ENCODE measurements at places on chromosomes 3 and 15.

DNA sequence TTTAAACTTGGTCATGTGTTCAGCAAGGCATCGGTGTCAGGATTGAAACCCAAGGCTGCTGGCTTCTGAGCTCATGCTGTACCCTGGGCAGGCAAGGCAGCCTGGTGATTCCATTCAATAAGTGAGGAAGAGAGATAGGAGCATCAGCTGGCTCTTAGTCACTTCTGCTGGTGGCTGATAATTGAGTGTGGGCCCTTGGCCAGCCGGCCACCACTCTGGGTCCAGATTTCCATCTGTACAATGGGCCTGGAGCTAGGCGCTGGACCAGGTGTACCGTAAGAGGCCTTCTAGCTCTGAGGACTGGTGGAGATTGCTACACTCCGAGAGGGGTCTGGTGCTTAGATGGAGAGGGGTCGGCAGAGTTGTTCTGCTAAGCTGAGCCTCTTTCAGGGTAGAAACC lies 4.3 kb downstream of the CD276 start:
- no peak for DNase-seq

GRCh38 chr3:99999536-99999935 lies 114.8 kb downstream of the FILIP1L start:
- DNase-seq = no peak

DNA sequence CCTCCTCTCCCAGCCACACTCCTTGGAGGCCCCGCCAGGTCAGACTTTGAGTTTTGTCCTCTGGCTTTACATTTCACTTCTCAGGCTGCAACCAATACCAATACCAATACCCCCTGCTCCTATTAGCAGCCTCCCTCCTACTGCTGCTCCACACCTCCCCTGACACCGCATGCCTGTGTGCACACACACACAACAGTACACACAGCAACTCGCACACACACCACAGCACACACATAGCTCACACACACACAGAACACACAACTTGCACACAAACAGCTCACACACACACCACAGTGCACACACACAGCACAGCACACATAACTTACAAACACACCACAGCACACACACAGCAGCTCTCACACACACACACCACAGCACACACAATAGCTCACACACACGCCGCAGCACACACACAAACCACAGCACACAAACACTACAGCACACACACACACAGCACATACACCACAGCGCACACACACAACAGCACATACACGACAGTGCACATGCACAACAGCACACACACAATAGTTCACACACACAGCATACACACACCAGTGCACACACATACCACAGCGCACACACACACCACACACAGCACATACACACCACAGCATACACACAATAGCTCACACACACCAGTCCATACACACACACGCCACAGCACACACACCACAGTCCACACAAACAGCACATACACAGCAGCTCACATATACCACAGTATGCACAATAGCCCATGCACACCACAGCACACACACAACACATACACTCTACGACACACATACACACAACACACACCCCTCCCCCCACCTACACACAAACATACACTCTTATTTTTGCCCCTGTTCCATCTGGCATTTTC lies 204.7 kb downstream of the UACA start:
- no peak for DNase-seq

DNA sequence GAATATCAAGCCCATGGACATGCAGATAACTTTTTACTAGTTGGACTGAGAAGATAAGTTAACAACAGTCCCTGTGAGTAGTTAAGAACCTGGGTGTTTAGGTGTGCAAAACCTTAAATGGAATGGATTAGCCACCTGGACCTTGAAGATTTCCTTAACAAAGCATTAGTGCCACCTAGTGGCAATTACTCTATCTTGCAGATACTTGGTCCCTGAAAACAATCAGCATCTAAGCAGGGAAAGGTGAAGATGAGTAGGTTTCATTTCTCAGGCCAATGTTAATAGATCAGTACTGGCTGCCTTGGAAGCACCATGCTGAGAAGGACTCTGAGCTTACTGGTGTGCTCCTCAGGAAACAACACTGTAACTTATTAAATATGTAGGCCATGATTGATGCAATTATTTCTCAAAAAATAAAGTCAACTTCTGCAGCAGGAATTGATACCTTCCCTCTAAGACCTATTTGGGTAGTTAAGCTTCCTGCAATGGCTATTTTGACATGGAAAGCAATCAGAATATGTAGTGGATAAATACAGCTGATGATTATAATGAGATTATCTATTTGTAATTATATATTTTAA lies 329.4 kb downstream of the TBC1D5 start:
- DNase-seq = peak; percentile 8

DNA sequence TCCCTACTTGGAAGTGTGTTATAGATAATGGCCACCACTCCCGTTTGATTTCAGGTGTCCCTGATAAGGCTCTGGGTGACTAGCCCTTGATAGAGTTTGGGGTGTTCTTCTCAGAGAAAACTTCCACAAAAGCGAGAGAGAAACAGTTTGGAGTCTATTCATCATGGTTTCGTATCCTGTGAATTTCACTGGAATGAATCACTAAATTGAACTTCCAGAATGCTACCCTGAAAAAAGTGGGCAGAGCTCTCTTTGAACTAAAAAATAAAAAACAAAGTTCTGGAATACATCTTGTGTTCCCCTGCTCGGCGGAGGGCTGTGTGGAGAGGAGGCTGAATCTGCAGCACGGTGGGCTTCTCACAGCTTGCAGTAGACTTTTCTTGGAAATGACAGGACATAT lies 52.8 kb upstream of the FAM98B start:
- no peak for DNase-seq

DNA sequence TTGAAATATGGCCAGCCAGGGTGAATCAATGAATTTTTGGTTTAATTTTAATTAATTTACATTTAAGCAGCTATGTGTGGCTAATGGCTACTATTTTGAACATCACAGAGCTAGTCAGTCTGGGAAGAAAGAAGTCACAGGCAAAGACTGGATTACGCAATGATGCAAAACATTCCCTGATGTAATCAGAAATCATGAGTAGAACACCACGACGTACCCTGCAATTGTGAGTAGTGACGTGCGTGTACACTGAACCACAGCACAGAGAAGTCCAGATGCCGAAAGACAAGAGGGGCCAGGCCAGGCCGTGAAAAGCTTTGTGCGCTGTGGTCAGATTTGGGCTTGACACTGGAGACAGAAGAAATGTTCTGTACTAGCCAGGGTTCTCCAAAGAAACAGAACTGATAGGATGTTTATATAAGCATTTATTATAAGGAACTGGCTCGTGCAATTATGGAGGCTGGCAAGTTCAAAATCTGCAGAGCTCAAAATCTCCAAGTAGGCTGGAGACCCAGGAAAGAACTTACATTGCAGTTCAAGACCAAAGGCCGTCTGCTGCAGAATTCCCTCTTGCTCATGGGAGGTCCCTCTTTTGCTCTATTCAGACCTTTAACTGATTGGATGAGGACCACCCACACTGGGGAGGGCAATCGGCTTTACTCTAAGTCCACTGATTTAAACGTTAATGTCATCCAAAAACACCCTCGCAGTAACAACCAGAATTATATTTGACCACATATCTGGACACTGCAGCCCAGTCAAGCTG lies 44.6 kb downstream of the SH3BP5 start:
- no peak for DNase-seq

- DNase-seq = peak; percentile 76
Measured at GRCh38 chr3:154120961-154121700, at the start of gene ARHGEF26. Gene ARHGEF26, plus strand, starts transcription at chr3:154121390. Its CDS starts 603 bp downstream, at chr3:154121993.

- DNase-seq = no peak
Measured at GRCh38 chr3:161386991-161387770, 15.9 kb upstream of the SPTSSB start.

DNA sequence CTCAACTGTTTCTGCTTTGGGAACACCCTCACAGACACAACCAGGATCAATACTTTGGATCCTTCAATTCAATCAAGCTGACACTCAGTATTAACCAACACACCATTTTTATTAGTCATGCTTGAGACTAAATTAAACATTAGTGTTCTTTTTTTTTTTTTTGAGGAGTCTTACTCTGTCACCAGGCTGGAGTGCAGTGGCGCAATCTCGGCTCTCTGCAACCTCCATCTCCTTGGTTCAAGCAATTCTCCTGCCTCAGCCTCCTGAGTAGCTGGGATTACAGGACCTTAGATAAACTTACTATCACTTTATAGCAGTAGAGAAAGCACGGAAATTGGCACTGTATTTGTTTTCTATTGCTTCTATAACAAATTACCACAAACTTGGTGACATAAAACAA lies 2.0 kb upstream of the RAB11A start:
- DNase-seq = no peak

DNA sequence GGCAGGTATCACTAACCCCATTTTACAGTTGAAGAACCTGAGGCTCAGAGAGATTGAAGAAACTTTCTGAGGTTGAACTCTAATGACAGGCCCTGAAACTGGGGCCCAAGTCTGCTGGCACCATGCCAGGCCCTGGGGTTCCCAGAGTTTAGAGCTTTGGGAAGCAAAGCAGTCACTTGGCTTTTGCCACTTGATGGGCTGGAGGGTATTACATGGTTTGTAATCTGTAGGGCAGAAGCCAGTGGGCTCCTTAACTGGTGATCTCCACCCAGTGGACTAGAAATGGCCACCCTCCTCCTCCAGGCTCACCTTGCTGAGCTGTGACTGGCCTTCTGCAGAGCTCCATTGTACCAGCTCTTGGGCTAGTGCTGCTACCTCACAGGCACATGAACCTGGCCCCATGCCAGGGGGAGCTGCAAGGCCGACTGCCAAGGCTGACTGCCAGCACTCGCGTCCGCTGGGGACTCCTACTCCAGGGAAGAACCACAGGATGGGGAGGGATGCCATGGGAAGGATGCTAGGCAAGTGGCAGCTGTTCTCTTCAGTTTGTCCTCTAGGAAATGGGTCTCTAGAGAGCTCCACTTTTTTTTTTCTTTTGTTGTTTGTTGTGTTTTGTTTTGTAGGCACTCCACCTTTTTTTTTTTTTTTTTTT lies 104.8 kb downstream of the ETFA start:
- DNase-seq = no peak

- no peak for DNase-seq
Measured at GRCh38 chr15:70185251-70185711, 87.6 kb upstream of the TLE3 start.

- no peak for DNase-seq
Measured at GRCh38 chr15:75022783-75023180, 608 bp upstream of the PPCDC start.

- no peak for DNase-seq
Measured at GRCh38 chr3:155572085-155572484, 172.8 kb downstream of the PLCH1 start.

GRCh38 chr3:48696156-48696555 lies 10.4 kb upstream of the NCKIPSD start:
- no peak for DNase-seq

DNA sequence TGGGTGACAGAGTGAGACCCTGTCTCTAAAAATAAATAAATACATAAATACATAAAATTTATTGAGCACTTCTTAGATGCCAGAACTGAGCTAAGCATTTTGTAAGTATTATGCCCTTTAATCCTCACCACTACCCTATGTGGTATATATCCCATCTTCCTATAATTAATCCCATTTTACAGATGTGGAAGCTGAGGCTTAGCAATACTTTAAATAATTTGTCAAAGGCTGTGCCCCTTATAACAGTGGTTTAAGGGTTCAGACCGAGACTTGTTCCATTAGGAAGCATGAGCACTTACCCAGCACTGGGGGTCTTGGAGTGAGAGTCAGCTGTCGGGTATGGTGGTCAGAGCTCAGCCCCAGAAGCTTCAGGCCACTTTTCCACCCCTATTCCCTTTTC lies 7.5 kb upstream of the CHST14 start:
- no peak for DNase-seq

DNA sequence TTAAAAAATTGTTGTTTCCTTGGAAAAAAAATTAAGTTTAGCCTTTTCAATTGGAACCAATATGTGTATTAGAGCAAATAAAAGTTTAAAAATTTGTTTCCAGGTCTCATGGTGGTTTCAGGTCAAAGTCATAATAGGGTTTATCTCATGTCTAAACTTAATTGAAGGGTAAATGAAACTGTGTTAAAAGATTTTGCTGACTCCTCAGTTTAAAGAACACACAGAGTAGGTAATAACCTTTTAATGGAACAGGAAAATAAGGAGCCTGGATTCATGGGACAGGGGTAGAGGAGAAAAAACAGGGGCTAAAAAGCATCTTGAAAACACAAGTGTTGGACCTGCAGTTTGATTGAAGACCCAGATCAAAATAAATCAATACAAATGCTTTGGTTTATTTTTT lies 190.6 kb downstream of the MFSD1 start:
- no peak for DNase-seq

- no peak for DNase-seq
Measured at GRCh38 chr15:33616475-33616874, 305.7 kb downstream of the RYR3 start.

DNA sequence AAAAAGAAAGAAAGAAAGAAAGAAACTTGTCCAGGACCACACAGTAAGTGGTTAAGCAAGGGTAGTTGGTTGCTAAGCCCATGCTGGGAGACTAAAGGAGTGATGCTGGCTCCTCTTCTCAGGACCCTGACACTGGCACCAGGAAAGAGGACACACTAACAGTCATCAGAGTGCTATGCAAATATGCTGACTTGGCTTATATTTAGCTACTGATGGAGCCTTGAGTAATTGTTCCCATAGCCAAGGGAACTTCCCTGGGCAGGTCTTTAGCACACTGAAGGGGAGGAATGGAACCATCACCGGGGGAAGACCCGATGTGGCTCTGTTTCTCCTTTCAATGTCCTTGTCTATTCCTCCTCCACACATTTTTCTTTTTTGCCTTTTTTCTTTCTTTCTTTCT lies 6.2 kb downstream of the TMEM40 start:
- no peak for DNase-seq

GRCh38 chr3:47424434-47425382 lies 43.9 kb downstream of the PTPN23 start:
- DNase-seq = peak; percentile 6

DNA sequence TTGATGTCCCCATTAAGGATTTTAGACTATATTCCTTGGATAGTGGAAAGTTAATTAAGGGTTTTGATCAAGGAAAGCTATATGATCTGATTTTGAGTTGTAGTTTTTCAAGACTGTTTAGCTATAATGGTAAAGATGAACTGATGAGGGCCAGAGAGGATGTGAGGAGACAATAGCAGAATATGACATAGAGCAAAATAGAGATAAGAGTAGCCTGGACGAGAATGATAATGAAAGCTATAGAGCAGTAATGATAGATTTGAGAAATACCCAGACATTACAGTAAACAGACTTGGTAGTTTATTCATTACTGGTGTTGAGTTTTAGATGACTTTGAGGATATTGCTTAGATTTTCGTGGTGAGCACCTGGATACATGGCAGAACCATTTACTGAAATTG lies 3.8 kb downstream of the SUCNR1 start:
- DNase-seq = no peak

DNA sequence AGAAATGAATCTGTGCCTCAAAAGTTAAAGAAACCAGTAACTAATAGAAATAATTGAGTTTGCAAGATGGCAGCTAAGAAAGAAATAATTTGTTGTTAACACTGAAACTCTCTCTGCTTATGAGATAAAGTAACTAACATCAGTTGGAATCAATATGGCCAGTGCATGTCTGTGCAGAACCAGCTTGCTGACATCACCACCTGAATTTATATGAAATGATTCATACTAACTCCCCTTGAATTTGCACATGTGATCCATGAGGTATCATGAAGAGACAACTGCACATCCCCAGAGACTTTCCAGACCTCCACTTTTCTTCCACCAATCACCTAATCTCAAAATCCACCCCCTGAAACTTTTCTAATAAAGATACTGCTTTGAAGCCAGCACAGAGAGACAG lies 10.3 kb upstream of the SLC25A38 start:
- DNase-seq = no peak
